ENCODE measurements at places on chromosomes 4 and X. TPM values are rescaled to one million over a fixed set of nuclear protein-coding genes. Genes with fewer than 3 reads are reported as not detected.

The DCX gene
- not detected for total RNA-seq

The CPEB2 gene
- total RNA-seq, result 13.3 TPM

The NDNF gene
- total RNA-seq, result not detected

The AMBN gene
- total RNA-seq, result not detected

The NEIL3 gene
- total RNA-seq, result 1.3 TPM

The ATOH1 gene
- total RNA-seq, result not detected

The ZAR1 gene
- total RNA-seq, result not detected

The ADGRG2 gene
- total RNA-seq, result 0.21 TPM

The GPC4 gene
- 5.3 TPM for total RNA-seq

The PNMA3 gene
- total RNA-seq, result not detected

The WDR1 gene
- total RNA-seq, result 112 TPM

The FRMPD3 gene
- total RNA-seq, result not detected

The HTRA3 gene
- not detected for total RNA-seq

The TEX11 gene
- not detected for total RNA-seq

The LGI2 gene
- not detected for total RNA-seq

The ADAMTS3 gene
- 3.9 TPM for total RNA-seq

The DSPP gene
- total RNA-seq, result not detected

The MMAA gene
- total RNA-seq, result 1.5 TPM

The TRPC5OS gene
- not detected for total RNA-seq

The PLAC1 gene
- 2.4 TPM for total RNA-seq

The PAGE1 gene
- total RNA-seq, result not detected

Measured in tracheal epithelial cell (primary cell).